NCI-H1048 (cell line): ENCODE measurements at places on chromosomes 16 and 17.

GRCh38 chr16:85699628-85700027 lies 10.9 kb upstream of the GINS2 start:
- no peak for DNase-seq

DNA sequence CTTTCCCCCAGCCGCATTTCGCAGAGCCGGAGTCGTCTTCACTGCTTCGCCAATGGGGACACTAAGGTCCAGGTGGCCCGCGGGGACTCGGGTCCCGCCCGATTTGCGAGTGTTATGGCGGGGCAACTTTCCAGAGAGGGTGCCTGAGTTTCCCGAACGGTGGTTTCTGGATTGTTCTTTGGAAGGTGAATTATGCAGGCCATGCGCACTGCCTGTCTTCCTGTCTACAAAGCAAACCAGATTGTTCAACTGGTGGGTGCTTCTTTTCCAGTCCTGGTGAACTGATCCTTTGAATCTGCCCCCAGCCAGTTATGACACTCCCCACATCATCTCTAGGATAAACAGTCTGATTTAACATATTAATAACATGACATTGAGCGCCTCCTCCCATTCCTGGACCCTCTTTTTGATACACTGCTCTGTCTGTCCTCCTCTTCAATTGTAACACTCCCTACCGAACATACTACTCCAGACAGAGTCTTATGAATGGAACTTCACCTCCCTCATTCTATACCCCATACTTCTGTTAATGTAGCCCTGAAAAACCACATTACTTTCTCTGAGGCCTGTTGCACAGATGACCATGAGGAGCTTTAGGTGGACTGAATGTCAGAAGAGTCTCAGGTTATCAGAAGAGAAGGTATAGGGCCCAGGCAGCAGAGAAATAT lies 159.0 kb downstream of the RAB11FIP4 start:
- no peak for DNase-seq

- no peak for DNase-seq
These were observed 13.5 kb upstream of the LYRM9 start for GRCh38 chr17:27906623-27907022.

DNA sequence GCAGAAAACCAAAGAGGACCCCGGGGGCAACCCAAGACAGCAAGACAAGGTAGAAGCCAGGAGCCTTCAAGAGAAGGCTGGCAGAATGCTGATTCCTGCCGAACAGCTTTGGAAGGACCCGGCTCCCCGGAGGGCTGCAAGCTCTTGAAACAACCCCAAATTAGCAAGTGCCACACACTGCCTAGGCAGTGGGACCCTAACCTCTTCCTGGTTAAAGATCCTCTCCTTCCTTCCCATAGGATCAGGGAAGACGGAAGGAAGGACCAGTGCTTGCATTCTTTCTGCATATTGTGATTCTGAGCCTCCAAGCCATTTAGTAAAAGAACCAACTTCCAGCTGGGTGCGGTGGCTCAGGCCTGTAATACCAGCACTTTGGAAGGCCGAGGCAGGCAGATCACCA lies 122.0 kb upstream of the AXIN2 start:
- DNase-seq = no peak

DNA sequence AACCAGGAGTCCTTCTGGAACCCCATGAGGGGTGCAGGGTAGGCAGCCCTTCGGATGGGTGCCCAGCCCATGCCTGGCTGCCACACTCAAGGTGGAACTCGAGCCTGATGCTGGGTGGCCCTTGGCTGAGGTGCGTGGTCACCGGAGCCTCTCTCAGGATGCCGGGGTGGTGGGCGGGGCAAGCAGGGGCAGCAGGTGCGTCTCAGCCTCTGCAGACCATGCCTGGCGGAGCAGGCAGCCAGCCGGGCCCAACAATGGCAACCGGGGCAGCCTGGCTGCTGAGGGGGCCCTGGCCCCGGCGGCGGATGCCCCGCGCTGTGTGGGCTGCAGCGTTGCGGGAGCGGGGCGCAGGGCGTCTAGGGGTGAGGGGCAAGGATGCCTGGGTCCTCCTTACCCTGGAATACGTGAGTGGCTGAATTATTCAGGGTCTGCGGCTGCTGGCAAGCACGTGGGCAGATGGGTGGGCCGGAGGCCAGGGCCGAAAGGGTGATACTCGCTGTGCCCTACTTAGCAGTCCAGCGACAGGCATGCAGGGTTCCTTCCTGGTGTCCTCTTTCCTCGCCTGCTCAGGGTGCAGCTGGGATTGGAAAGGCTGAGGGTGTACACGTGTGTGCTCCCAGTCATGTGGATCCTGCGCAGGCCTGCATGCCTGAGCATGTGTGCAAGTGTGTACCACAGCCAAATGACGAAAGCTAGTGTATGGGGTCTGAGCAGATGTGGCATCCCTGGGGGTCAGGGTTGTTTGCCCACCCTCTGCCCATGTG lies 14.6 kb downstream of the MYO15A start:
- no peak for DNase-seq

DNA sequence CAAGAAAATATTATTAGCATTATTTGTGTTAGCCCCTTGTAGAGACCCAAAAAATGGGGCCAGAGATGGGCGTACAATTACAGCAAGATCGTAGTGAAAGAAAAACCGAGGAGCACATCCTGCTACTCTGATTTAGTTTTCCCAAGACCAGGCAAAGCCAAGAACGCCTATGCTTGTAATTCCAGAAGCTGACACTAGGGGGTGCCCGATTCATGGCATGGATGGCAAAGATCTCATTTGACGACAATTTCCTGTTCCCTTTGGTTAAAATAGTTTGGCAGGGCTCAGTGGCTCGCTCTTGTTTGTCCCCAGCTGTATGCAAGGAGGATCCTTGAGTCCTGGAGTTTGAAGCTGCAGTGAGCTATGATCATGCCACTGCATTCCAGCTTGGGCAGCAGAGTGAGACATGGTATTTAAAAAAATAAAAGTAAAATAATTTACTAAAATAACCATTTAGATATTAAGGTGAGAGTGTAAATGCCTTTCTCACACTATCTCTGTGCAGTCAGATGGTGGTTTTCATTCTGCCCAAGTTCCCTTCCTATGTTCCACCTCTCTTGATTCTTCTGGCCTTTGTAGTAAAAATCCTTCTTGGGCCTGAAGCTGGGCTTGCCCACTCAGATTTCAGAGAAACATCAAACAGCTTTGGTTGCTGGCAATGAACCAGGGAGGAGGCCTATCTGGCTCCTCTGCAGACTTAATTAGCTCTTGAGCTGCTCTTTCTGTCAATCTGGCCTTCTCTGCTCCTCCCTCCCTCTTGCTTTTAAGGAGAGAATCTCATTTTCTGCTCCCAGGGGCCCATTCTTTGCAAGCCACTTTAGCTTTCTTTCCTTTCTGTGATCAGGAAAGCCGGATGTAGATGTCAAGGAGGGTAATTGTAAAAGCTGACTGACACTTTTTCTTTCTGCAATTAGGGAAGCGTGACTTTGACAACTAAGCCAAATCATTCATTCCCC lies 31.2 kb downstream of the TMEM238L start:
- DNase-seq = no peak

DNA sequence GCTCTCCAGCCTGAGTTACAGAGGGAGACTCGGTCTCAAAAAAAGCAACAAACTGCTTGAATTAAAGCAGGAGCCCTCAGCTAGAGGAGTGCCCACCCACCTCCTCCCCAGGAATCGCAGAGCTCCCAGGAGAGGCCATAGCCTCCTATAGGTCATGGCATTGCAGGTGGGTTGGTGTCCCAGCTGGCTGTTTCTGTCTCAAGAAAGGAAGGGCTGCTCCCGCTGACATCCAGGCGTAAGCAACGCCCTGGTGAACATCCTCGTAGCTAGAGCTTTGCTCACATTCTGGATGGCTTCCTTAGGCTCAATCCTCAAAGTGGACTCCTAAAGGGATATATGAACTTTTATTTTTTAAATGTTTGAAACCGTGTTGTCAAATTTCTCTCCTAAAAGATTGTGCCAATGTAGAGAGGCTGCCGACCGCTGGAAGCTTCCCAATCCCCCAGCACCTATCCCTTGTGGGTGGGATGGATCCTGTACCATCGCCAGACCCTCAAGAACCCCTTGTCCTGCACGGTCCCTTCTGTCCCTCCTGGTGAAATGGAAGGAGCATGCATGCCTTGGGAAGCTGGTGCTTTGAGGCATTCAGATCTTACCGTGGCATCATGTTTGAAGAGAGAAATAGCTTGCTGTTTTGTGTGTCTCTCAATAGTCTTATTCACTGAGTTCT lies 5.9 kb downstream of the NLRC5 start:
- no peak for DNase-seq

- no peak for DNase-seq
These were observed 36.1 kb upstream of the USP7 start for GRCh38 chr16:8999800-9000199.

GRCh38 chr16:65415460-65415859 lies 293.6 kb upstream of the CDH11 start:
- no peak for DNase-seq

GRCh38 chr17:50057521-50057991 lies 1.6 kb downstream of the ITGA3 start:
- DNase-seq = no peak

DNA sequence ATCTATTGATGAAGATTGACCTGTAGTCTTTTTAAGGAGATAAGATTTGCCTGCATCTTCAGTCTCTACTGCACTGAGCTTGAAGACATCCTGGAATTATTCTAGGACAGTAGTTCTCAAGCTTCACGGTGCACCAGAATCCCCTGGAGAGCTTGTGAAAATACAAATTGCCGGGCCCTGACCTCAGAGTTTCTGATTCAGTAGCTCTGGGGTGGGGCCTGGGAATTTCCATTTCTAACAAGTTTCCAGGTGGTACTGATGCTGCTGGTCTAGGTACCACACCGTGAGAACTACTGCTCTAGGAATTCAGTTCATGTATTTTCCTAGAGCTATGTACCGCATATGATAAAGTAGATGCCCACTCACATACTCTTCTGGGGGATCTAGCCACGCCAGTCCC lies 246.1 kb downstream of the HS3ST3B1 start:
- DNase-seq = no peak

DNA sequence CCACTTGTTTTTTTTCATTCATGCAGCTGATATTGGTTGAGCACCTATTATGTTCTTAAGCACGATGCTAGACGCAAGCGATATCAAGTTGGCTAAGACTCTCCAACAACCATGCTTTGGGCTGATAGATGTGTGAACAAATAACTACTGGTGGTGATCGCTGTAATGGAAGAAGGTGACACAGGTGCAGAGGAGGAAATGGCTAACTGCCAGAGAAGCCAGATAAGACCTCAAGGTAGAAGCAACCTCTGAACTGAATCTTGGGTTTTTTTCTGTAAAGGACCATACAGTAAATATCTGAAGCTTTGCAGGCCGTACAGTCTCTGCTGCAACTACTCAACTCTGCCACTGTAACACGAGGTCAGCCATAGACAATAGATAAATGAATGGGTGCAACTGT lies 97.9 kb downstream of the C17orf67 start:
- DNase-seq = no peak

- no peak for DNase-seq
These were observed 32.8 kb downstream of the FBXO31 start for GRCh38 chr16:87350681-87351319.

GRCh38 chr17:55652825-55653224 lies 69.8 kb downstream of the TMEM100 start:
- no peak for DNase-seq

DNA sequence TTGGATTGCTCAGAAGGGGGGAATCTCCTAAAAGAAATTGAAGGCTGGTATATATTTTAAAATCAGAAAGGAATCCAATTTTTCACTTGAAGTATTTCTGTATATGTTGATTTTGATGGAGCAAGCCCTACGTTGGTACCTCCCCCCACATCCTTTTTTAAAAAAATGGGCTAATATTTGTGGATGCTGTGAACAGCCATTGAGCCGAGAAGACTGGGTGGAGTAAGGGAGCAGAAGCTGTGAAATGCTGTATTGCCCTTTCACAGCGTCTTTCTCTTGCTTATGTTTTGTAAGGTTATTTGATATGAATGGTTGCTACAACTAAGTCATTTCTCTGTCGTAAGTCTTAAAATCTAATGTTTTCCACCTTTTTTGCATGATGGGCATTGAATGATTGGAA lies 2.3 kb downstream of the PAFAH1B1 start:
- no peak for DNase-seq

- no peak for DNase-seq
These were observed 114.3 kb downstream of the MGAT5B start for GRCh38 chr17:76982408-76983074.

DNA sequence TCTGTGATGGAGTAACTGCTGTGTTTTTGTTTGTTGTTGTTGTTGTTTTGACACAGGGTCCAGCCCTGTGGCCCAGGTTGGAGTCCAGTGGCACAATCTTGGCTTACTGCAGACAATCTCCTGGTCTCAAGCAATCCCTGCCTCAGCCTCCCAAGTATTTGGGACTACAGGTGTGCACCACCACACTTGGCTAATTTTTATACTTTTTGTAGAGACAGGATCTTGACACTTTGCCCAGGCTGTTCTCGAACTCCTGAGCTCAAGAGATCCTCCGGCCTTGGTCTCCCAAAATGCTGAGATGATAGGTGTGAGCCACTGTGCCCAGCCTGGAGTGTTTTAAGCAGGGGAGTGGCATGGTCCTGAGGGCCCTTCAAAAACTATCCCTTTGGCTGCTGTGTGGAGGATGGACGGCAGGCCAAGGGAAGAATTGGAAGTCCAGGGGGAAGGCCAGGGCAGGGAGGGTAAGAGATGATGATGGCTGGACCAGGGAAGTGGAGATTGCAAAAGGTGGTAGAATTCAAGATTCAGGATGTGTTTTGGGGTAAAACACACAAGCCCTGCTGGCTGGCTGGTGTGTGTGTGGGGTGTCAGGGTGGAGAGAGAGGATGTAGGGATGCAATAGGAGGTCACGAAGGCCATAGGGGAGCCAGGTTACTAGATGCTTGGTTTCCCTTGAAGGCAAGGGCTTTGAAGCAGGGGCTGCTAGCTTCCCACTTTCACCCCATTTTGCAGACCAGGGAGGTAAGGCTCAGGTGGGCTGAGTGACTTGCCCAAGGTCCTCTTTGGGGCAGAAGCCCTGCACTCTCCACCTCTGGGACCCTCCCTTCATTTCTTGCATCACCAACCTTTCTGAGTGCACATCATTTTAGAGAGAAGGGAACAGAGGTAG lies 18.8 kb upstream of the PLLP start:
- DNase-seq = no peak

GRCh38 chr17:21304091-21304490 lies 19.6 kb downstream of the MAP2K3 start:
- DNase-seq = no peak
